ENCODE measurements at places on chromosomes 11 and 22. TPM values are rescaled to one million over a fixed set of nuclear protein-coding genes. Genes with fewer than 3 reads are reported as not detected.

OR51E1 gene
- total RNA-seq, result not detected

SPTBN2 gene
- 47.7 TPM for total RNA-seq

POTEH gene
- not detected for total RNA-seq

DDTL gene
- total RNA-seq, result not detected

ABCC8 gene
- total RNA-seq, result not detected

RFPL1 gene
- not detected for total RNA-seq

DCDC1 gene
- total RNA-seq, result not detected

DNA sequence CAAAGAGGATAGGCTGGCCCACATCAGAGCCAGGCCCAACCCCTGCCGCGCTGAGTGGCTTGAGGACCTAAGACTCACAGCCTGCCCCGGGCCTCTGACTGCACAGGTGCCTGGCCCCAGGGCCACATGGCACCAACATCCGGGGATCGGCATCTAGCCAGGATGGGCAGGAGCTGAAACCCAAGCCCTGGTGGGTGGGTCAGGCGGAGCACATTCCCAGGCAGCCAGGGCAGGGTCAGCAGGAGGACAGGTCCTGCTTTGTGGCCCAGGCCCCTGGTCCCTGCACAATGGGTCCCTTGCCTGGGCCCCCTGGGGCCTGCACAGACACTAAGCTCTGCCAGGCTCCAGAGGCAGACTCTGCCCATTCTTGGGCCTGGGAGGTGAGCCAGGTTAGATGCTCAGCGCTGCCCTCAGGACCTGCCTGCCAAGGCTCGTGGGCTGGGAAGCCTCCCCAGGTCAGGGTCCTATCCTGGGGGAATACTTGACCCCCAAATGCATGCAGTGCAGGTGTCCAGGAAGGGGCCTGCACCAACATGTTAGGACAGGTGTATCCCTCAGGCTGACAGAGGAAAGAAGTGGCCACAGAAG lies 33.5 kb downstream of the ARVCF start:
- no peak for DNase-seq

DNA sequence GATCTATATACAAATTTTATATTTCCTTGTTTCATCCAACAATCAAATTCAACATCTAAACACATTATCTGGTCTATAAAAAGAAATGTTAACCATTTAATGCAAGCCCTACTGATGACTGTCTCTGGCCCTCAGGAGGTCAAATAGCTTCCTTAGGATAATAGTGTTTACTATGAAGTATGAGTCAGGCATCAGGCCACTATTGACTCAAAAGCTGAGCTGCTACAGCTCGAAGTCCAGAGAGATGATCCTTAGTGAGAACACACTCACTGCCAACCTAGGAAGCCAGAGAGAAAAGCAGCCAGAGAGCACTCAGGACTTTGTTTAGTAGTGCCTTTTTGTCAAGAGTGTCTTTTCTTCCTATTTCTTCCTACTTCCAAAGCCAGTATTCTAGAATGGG lies 171.8 kb downstream of the SOX6 start:
- DNase-seq, result peak; percentile 1

GRCh38 chr22:19656541-19657251 lies 57.6 kb upstream of the SEPTIN5 start:
- DNase-seq, result no peak

- no peak for DNase-seq
These were observed 23.5 kb downstream of the KCTD17 start for GRCh38 chr22:37075046-37075445.

- DNase-seq, result no peak
These were observed 16.8 kb upstream of the TEF start for GRCh38 chr22:41364955-41365354.

- no peak for DNase-seq
These were observed 1.0 kb upstream of the CCKBR start for GRCh38 chr11:6258571-6259081.

DNA sequence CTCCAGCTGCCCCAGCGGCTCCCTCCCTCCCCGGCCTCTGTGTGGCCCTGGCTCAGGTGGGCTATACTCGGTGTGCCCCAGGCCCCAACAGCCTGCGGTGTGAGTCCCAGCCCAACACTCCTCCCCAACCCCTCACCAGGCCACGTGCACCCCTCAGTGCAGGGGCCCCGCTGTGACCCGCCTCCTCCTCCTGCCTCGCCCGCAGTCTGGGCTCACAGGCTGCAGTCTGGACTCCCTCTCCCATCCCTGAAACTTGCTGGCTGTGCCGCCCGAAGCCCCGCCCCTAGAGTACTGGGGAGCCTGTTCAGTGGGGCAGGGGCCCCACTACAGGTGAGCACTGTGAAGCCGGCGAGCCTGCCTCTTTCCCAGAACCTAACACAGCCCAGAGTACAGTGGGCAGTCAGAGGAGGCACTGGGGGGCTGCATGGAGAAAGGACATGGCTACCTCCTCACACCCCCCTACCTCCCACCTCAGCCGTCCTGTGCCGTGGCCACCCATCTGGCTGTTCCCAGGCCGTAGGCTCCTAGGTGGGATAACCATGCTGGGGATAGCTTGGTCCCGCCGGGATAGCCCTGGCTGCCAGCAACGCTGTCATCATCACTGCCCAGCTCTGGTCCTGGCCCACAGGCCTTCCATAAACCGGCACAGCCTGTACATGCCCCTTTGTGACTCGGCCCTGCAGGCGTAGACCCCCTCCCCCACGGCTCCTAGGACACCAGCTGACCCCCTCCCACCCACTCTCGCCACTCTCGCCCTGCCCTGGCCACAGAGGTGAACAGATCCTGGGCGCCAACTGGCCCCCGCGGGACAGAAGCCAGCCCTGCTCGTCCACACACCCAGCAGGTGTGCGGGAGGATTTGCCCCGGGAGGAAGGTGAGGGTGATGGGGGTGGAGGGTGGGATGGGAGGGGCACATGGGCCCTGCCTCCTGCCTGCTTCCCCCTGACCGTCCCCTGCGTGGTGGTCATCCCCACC lies 29.7 kb downstream of the CELSR1 start:
- no peak for DNase-seq

DNA sequence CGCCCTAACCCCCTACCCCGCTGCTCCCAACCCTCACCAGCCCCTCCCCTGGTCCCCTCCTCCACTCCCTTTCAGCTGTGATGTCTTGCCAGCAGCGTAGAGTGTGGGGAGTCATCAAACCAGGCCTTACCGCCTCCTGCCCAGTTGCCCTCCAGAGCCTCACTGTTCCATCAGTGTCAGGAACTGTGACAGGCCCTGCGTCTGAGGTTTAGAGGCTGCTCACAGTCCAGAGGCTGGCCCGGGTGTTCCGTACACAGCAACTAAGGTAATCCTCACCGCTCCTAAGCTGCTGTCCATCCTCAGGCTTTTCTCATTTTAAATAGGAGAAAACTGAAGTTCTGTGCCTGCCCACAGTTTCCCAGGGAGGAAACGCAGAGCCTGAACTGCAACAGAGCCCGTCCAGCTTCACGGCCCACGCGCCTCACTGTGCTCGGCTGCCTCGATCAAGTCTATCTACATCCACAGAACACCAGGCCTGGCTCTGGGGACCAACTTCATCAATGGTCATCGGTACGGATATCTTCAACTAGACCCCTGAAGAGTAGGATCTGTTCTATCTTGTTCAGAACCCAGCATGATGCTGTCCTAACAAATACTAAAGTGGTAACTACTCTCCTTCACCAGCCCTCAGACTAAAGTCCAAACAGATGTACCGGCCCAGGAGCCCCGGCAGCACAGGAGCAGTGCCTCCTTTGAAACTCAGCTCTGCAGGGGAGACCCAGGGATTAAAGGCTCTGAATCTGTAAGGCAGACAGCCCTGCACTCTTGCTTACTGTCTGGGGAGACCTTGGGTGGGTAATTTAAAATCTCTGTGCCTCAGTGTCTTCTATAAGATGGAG lies 10.3 kb downstream of the VPS37C start:
- DNase-seq, result no peak

GRCh38 chr11:100152766-100153165 lies 534.3 kb upstream of the ARHGAP42 start:
- DNase-seq, result no peak
